Stimulated activated CD4-positive, alpha-beta T cell treated with anti-CD3 and anti-CD28 coated beads, Interleukin-12 subunit alpha, Interleukin-12 subunit beta, amount 100 ng/mL, for 24 hours (primary cell): ENCODE measurements at places on chromosomes 12 and 14.

DNA sequence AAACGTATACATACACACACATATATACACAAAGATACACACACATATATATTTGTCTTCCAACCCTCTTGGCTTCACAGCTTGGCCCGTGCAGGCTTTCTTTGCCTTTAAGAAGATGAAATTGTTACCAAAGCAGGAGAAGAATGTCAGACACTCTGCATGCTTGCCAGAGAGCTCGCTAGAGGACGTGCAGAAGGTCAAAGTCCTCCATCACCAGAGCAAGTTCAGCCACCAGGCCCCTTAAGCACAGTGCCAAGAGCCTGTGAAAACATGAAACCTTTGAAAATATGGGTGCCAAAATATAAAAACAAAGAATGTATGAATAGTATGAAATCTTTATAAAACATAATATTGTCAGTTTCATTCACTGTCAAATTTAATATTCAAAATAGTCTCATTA lies 14.9 kb upstream of the MCRS1 start:
- DNase-seq: no peak

DNA sequence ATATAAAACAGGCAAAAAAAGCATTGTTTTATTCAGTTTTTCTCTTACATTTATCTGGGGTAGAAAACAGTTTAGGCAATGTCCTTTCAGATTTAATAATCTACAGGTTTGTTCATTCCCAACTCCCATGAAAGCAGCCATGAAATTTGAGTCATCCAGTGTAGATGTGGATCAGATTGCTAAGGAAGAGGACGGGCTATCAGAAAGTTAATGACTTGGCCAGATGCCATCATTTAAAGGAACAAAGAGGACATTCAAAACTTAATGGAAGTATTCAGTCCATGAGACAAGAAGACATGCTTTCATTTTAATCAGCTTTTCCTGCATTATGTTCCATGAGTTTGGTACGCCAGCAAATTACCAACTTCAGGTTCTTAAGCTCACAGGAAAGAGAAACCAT lies 31.1 kb upstream of the POC1B start:
- DNase-seq: no peak

GRCh38 chr12:88362439-88362838 lies 217.8 kb downstream of the KITLG start:
- no peak for DNase-seq

- no peak for DNase-seq
Measured at GRCh38 chr12:121970581-121971300, 50.9 kb upstream of the BCL7A start.
